HFF-Myc (cell line): ENCODE measurements at places on chromosomes 13 and 19.
A peak's percentile ranks its signal among the peaks of the same experiment; 100 is the strongest.

- DNase-seq, result no peak
Measured at GRCh38 chr19:17749912-17750317, 1.4 kb upstream of the FCHO1 start.

GRCh38 chr13:90997951-90998350, 349.5 kb upstream of the MIR17HG start:
- no peak for DNase-seq

GRCh38 chr19:39448271-39448670, 2.9 kb downstream of the SUPT5H start:
- no peak for DNase-seq

GRCh38 chr19:14181906-14182305, 24.1 kb downstream of the ADGRL1 start:
- no peak for DNase-seq

- DNase-seq, result no peak
Measured at GRCh38 chr13:23684647-23685046, 114.4 kb downstream of the TNFRSF19 start.

- DNase-seq, result no peak
Measured at GRCh38 chr13:62176051-62176450, 760.4 kb upstream of the PCDH20 start.

DNA sequence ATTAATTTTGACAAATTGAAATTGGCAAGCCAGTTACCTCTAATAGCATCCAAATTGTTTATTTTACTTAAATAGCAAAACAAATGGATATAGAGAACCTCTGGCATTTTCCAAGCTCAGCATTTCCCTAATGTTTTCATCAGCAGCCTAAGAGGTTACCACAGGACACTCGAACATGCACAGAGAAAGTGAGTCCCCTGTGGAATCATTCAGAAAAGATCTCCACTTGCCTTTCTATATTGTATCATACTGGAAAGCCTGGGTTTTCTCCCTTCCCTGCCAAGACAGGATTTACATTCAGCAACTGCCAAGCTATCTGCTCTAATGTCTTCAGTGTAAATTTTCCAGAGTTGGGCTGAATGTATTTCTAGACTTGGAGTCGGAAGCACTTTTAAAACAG, 188.9 kb downstream of the KCTD12 start:
- DNase-seq, result no peak

GRCh38 chr13:105502193-105502592, 1033.3 kb downstream of the EFNB2 start:
- DNase-seq, result no peak

DNA sequence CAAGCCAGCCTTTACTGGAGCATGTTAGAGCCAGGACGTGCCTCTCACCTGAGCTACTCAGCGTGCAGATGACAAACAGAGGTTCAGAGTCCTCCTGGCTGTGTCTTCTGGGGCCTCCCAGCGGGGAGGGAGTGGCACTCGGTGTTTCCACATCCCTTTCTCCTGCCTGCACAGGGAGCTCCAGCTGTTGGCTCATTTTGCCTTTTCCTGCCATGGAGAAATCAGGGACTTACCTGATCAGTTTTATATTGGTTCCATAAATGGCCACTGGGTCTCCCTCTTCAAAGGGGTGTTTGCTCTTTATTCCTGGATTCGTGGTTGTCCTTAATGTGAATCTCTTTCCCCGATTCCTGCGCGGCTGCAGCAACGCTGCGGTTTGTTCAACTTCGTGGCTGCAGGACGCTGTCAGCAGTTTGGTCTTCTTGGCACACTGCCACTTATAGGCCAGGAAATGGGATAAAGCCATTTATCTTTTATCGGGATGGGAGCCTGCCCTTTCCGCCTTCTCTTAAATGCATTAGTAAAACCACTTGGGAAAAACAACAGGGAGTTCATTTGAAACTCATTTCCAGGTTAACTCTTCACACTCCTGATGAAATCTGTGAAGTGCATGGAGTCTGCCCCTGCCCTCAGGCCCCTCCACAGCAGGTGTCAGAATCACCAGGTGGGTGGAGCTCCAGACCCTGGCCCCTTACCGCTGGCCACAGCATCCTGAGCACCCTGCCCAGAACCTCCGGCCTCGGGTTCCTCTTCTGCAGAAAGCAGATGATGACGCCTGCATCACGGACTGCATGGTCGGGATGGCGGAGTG, 39.8 kb upstream of the MCF2L start:
- peak; percentile 10 for DNase-seq

DNA sequence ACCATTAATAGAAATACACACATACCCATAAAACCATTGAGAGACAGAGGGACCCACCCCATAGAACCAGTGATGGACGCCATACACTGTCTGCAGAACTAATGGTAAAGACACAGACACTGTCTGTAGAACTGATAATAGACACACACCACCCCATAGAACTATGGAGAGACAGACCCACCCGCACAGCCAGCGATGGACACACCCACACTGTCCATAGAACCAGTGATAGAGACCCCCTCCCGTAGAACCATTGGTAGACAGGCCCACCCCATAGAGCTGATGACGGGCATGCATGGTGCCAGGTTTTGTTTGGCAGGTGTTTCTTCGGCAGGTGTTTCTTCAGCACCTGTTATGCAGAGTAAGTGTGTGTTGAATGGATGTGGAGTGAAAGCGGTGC, 88.3 kb upstream of the TEX29 start:
- DNase-seq, result no peak

- no peak for DNase-seq
Measured at GRCh38 chr19:45814851-45815480, at the start of gene RSPH6A. TSS of gene RSPH6A (minus strand) at chr19:45815308. CDS start at chr19:45815176, 132 bp downstream.

GRCh38 chr13:105151639-105152038, 1383.8 kb downstream of the EFNB2 start:
- DNase-seq, result no peak

GRCh38 chr19:35080613-35081170, 34.9 kb upstream of the FXYD3 start:
- DNase-seq, result no peak

DNA sequence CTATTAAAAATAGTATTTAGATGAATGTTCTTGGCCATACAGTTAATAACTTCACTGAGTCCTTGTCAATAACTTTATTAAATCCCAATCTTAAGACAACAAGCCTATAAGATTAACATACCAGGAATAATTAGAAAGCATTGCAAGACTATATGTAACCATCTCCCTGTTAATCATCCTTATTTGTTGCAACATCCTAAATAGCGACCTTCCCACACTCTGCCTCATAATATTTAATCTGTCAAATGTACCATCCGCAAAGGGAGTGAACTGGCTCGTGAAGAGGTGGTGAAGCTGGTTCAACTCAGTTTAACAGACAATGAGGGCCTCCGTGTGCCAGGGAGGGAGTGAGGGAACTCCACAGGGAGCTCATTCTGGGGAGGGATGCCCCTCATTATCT, 33.9 kb downstream of the KL start:
- DNase-seq, result no peak

GRCh38 chr13:106917024-106917571, 349.2 kb upstream of the ARGLU1 start:
- no peak for DNase-seq

- no peak for DNase-seq
Measured at GRCh38 chr19:49327878-49328544, 3.0 kb upstream of the SLC6A16 start.

DNA sequence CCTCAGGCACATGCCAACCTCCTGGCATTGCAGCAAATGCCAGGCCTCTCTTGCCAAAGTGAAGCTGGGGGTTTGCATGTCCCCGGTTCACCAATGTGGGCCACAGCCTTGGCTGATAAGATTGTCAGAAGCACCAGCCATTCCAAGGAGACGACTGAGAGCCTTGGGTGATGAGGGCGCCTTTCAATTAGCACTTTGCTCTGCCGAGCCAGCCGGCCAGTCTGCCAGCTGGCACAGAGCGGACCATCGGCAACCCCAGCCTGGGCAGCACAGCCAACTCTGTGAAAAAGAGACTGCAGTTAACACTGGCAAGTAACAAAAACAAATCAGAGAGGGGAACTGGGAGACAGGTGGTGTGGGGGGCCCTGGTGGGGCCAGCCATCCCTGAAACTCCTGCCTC, 67.3 kb downstream of the EFNB2 start:
- no peak for DNase-seq

GRCh38 chr13:45623516-45624090, 8.1 kb upstream of the ERICH6B start:
- no peak for DNase-seq

- DNase-seq, result peak; percentile 30
Measured at GRCh38 chr13:109816112-109816807, 29.9 kb upstream of the IRS2 start.

- DNase-seq, result peak; percentile 31
Measured at GRCh38 chr13:27644302-27644701, 22.6 kb downstream of the POLR1D start.

GRCh38 chr13:83937579-83937978, 55.3 kb upstream of the SLITRK1 start:
- DNase-seq, result no peak
